NCI-H1436 treated with DMSO at 0.1 percent for 48 hours (cell line): ENCODE measurements at places on chromosomes 13 and 19.

GRCh38 chr19:41706741-41707501 is 1.5 kb upstream of the CEACAM5 start:
- DNase-seq: peak; percentile 59

DNA sequence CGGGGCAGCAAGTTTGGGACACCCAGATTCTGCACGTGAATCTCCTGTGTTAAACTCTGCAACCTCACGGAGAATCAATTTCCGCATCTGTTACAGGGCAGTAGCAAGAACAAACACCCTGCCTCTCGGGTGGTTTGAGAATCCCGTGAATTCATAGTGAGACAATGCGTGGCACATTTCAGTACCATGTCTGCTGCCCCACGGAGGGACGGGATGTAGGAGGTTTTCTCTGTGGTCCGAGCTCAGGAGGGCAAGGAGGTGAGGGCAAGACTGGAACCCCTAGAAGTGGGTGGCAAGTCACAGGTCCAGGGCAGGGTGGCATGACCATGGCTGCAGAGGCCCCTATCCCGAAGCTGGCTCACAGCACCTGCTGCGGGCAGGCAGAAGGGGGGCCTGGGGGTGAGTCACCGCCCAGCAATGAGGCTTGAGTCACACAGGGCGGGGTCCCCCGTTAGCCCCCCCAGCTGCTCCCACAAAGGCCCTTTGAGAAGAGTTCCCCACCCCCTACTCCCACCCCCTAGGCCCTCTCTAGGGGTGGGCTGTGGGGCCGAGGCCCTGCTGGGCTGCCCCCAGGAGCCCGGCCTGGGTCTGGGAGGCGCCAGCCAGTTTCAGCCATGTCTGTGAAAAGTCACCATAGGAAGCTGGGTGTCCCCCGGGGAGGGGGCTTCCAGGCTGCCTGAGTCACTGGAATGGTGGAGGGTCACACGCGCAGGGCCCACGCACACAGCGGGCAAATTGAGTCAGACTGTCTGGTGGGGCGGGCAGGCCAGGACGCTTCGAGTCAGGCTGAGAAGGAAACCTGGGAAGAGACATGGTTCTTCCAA is 25.8 kb upstream of the NANOS3 start:
- DNase-seq: no peak

- DNase-seq: no peak
Measured at GRCh38 chr19:1618157-1619093, 13.2 kb upstream of the UQCR11 start.

DNA sequence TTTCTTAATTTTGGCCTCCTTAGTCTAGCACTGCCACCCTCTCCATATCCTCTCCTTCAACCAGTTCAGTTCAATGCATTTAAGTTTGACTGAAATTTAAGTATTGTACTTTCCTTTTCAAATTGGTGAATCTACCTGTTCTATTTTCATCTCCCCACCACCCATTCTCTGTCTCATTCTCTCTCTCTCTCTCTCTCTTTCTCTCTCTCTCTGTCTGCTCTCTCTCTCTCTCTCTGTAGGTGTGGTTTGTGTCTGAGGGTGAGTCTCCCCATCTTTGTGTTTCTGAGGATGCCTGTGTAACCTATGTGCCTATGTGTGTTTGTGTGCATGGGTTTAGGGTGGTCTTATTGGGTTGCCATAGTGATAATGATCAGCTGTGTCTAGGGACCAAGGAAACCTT is 10.1 kb downstream of the PDX1 start:
- no peak for DNase-seq

DNA sequence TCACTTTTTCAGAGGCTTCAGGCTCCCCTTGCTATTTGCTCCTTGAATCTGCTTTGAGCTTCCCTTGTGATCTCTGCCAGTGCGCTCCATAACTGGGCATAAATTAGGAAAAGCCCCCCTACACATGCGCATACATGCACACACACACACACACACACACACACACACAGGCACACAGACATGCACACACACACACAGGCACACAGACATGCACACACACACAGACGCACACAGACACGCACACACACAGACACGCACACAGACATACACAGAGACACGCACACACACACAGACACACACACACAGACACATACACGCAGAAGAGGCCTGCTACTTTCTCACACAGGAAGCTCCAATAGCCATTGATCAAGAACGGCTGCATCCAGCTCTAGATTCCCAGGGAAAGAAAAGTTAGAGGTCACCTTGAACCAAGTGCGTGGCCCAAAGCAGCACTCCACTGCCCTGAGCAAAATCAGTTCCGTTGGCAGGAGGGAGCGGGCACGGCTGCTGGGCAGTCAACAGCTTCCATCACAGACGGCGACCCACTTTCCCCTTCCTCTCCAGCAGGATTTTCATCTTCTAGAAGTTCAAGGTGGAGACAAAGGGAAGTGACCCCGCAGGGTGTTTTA is 145.6 kb downstream of the DPF1 start:
- DNase-seq: no peak

- DNase-seq: no peak
Measured at GRCh38 chr19:11598103-11598483, 810 bp downstream of the ZNF627 start.

GRCh38 chr13:27857282-27857681 is 62.5 kb upstream of the PDX1 start:
- no peak for DNase-seq

DNA sequence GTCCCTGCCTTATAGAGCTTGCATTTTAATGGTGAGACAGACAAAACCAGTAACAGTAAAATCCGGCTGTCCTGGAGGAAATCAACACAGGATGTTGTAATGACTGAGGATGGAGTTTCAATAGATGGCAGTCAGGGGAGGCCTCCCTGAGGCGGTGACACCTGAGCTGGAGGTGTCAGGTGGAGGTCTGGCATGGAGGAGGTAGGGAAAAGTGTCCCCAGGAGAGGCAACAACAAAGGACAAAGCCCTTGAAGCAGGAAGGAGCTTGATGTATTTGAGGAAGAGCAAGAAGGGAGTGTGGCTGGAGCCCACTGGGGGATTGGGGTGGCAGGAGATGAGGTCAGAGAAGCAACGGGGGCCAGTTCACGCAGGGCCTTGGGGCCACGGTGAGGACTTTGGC is 7.8 kb downstream of the GRIN2D start:
- no peak for DNase-seq

DNA sequence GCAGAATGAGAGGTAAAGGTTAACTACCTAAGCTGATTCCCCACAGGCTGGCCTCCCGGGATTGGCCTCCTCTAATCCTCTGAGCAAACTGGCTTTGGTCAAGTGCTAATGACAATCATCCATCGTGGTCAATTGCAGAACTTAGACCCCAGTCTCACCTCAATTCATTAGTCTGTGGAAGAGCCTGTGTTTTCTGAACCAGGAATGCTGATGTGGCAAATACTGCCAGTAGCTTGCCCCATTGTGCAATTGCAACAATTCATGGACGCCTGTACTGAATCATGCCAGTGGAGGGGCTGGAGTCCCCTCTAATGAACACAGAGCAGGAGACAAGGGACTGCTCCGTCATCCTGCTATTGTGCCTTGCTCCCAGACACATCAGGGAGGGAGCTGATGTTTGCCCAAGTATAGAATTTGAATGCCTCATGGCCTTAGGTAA is 1256.5 kb downstream of the EFNB2 start:
- DNase-seq: no peak

DNA sequence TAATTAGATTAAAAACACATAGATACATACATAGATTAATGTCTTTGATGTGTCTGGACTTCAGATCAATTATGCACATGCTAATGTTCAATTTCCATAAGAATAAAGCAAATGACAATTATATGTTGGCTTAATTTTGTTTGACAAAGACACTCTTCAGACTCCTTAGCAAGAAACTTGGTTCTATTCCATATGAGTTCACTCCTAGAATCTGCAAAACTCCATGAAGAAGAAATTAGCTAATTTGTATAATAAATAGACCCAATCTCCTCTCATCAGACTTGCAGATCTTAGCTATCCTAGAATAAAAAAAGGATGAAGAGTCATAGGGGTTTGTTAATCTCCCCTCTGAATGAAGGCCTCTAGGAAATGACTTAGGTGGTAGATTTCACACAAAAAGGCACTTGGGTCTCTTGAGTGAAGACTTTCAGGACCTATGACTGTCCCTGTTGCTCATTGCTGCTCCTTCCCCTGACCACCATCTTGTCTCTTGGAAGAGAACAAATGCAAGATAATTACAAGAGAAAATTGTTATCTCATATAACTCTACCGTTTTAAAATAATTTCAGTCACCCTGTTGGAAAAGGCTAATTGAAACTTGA is 302.2 kb downstream of the EFNB2 start:
- DNase-seq: no peak

DNA sequence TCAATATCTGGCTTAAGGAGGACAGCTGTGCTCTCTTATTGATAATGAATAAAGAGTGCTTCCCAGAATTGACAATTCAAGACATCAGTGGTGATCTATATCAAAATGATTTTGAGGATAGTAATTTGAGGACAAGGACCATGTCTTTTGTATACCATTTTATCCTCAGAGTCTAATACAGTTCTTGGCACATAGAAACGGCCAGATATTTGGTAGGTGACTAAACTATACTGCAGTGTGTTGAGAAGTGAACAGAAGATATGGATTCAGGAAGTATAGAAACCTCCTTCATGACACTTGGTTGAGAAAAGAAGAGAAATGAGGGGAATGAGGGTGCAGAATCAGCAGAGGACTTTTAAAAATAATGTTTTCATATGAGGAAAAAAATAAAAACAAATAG is 16.1 kb upstream of the LMO7 start:
- no peak for DNase-seq

- no peak for DNase-seq
Measured at GRCh38 chr13:23551213-23552008, 18.8 kb upstream of the TNFRSF19 start.

DNA sequence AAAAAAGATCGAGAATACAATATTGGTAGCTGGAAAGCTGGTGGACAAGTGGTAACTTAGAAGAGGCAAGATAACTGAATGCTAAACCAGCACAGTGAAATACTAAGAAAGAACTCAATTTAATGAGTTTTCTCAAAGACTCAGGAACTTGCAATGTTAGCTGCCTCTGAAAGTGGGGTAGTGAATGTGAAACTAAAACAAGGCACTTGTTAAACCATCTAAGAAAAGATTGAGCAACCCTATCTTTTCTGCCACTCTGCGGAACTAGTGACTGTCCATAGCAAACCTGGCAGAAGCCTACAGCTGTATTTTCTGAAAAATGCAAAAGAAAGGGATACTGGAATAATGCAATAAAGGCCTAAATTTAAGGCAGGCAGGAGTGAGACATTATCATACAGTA is 1574.4 kb upstream of the PRR20A start:
- DNase-seq: no peak

- no peak for DNase-seq
Measured at GRCh38 chr13:19519049-19519448, 42.3 kb downstream of the TPTE2 start.

GRCh38 chr19:44613295-44614178 is at the start of gene IGSF23:
TSS of gene IGSF23 (plus strand) at chr19:44613563. CDS start at chr19:44613646, 83 bp downstream.
- no peak for DNase-seq

- no peak for DNase-seq
Measured at GRCh38 chr13:34128661-34129060, 310.7 kb downstream of the RFC3 start.

- no peak for DNase-seq
Measured at GRCh38 chr19:14408491-14409145, 10.5 kb downstream of the DDX39A start.
